ENCODE measurements at places on chromosomes 12 and 14. TPM values are rescaled to one million over a fixed set of nuclear protein-coding genes. Genes with fewer than 3 reads are reported as not detected.

The MYH6 gene
- not detected for total RNA-seq

The CNTN1 gene
- not detected for total RNA-seq

The C14orf132 gene
- not detected for total RNA-seq

DNA sequence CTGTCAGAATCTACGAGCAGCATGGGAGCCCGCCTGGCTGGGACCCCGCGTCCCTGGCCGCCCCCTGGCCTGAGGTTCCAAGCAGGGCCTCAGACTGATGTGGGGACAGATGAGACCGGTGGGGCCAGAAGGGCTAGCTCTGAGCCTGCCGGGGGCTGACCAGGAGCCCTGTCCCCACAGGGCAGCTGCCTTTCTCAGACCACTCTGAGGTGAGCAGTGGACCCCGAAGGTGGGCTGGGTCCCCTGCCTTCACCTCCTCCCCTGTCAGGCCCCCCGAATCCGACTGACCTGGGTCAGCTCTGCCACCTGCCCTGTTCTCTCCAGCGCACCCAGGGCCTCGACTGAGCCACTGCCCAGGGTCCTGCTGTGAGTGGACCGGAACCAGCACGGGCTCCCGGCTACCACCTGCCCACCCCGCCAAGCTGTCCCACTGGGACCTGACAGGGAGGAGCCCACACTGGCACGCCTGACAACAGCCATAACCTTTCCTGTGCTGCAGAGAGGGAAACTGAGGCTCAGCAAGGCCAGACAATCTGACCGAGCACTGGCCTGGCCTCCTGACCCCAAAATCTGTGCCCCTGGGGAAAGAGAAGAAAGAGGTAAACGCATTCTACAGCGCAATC is 29.7 kb upstream of the TMEM179 start:
- no peak for DNase-seq

- DNase-seq = no peak
These were observed 845 bp downstream of the TMEM132C start for GRCh38 chr12:128267651-128268378.

GRCh38 chr14:54609576-54609975 is 42.6 kb downstream of the SAMD4A start:
- no peak for DNase-seq

DNA sequence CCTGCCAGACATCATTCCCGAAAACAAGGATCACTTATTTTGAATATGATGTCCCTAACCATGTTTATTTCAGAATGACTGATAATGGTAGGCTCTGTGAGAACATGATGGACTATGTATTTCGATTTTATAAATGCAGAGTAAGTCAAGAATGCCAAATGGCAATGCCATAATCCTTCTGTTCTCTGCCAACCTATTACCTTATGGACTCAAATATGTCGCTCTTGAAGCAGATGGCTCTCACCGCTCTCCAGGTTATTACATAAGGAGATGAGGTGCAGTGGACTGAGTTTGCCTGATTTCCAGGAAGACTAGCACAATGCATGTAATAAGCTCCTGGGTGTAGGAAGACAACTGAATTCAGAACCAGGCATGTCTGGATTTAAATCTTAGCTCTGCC is 227.2 kb downstream of the BTG1 start:
- DNase-seq = no peak

GRCh38 chr14:89430391-89431236 is 13.6 kb upstream of the FOXN3 start:
- DNase-seq = no peak

DNA sequence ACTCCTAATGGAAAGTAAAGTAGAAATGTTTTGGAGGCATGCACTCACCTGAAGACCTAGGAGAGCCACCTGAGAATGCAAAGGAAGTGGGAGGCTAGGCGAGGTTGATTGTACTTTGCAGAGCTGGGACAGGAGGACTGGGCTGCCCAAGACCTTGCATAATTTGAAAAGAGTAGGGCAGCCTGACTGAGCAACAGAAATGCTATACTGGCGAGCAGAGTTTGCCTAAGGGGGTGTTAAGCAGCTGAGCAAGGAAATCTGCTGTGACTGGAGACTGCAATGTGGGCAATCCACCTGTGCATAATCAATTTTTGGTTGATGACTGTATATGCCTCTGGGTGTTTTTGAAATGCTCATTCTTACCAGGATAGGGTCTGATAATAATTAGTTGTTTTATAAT is 834.1 kb downstream of the TRHDE start:
- no peak for DNase-seq

DNA sequence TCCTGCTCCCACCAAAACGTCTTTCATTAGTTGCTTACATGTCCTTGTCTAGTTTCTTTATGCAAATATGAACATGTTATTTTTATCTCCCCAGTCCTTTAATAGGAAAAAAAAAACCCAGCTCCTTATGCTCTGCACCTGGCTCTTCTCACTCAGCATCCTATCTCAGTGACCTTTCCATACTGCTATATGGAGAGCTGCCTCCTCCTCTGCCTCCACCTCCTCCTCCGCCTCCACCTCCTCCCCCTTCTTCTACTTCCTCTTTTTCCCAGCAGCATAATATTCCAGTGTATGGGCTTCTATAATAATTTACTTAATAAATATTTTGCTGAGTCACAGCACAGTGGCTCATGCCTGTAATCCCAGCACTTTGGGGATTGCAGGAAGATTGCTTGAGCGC is 31.5 kb downstream of the ABCB9 start:
- no peak for DNase-seq

DNA sequence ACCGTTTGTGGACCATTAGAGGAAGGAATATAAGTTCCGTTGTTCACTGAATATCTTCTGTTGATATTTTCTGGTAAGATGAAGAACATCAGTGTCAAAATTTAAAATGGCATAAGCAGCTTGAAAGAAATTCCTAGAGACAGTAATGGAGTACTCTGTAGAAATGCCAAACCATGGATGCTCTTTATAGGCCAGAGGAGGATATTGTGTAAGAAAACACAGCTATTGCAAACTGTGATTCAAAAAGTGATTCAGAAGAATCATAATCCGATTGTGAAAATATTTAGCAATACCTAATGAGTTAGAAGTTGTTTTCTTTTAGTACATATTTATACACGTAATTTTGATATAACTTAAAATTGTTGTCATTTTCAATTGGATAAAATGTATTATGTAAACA is 102.8 kb downstream of the SLC16A7 start:
- DNase-seq = no peak

Data from HT-29 (cell line).